ENCODE measurements at places on chromosomes 16 and 17.

GRCh38 chr17:81556175-81556691 lies 4.1 kb upstream of the FAAP100 start:
- DNase-seq: no peak

DNA sequence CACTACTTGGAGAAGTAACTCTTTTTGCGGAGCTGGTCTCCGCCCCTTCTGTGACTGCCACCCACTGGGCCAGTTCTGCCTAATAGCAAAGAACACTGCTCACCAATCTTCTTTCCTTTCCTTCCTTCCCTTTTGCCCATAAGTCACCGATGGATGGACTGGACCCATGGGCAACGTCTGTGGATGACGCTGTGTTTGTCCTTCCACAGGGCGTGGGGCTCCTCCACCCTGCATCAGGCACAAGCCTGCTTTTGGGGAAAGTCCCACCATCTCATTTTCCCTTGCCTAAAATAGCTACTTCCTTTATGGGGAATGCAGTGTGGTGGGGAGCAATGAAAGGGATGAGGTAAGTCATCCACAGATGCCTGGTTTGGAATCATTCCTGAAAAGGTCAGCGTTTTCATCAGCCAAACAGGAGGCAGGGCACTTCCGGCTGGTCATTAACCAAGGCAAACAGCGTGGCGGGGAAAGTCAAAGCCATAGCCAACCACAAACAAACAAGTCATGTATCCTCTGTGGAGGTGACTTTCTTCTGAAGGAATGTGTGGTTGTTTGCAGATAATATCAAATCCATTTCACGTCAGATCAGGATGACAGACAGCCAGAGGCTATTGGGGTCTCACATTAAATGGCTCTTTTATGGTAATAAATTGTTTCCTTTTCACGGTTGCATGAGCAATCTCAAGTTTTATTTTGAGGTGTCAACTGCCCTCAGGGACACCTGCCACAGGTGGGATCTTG lies 30.7 kb upstream of the MED9 start:
- peak; percentile 78 for DNase-seq

DNA sequence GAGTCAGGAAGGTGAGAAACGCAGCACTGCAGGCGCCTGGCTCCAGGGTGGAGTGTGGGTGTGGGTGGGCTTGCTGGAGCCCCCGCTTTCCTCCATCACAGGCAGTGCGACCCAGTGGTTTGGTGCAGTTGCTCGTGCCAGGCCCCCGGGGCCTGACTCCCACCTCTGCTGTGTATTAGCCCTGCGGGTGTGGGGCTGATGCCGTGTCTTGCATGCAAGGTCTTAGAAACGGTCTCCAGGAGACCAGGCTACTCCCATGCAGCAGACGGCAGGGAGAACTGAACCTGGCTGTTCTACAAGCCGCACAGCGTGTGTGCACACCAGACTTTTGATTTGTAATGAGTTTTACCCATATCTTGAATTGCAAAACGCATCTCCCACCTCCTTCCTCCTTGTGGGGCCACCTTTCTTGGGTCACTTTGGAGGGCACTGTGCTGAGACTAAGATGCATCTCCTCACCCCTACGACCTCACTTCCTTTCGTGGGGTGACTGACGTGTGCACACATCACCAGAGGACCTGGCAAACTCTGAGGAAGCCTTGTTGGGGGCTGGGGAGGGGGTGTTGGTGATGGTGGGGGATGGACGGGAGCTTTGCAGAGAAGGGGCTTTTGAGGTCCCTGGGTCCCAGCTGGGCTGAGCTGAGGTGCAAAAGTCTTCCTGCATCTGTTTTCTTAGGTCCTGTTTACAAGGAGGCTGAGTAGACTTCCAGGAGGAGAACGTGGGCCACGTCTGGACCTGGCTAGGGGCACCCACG lies 101.8 kb upstream of the TNRC6C start:
- no peak for DNase-seq

- no peak for DNase-seq
These were observed 11.4 kb upstream of the APOH start for GRCh38 chr17:66240630-66241029.

GRCh38 chr17:68172461-68172954 lies 75.3 kb upstream of the AMZ2 start:
- DNase-seq: peak; percentile 70

GRCh38 chr16:85081038-85081437 lies 31.2 kb downstream of the CIBAR2 start:
- no peak for DNase-seq

DNA sequence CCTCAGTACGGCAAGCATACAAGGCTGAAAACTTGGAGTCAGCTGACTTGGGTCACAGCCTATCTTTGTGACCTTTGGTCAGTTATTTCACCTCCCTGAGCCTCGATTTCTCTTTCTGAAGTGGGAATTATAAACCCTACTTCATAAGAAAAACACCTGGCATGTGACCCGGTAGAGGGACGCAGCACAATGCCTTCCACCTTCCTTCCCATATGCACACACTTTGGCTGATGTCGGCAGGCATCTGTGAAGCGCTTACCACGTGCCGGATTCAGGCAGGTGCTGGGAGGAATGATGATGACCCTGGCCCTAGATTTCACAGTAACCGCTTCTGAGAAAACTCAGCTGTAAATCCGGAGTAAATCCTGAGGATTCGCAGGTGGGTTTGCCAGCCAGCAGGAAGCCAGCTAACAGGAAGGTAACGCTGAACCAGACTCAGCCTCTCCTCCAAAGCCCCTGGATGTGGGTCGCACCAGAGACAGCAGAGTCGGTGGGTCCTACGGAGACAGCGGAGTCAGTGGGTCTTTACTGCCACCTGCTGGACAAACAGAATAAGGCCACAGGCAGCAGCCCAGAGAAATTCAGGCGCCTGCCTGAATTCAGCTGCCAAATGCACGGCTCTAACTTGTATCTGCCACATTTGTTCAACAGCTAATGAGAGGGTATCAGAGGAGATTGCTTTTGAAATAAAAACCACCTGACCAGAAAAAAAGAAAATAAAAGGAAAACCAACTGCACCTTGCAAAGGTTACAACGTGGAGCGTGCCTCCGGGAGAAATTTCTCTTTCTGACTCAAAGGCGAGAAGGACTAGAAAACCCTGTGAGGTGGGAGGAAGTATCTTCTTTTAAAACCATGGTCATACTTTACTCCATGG lies 16.6 kb downstream of the COPRS start:
- peak; percentile 73 for DNase-seq

- DNase-seq: no peak
These were observed 96.1 kb downstream of the KCNJ2 start for GRCh38 chr17:70265471-70265870.

All from mucosa of gallbladder (tissue), 1 donor.